ENCODE measurements at places on chromosomes 16 and 17.

DNA sequence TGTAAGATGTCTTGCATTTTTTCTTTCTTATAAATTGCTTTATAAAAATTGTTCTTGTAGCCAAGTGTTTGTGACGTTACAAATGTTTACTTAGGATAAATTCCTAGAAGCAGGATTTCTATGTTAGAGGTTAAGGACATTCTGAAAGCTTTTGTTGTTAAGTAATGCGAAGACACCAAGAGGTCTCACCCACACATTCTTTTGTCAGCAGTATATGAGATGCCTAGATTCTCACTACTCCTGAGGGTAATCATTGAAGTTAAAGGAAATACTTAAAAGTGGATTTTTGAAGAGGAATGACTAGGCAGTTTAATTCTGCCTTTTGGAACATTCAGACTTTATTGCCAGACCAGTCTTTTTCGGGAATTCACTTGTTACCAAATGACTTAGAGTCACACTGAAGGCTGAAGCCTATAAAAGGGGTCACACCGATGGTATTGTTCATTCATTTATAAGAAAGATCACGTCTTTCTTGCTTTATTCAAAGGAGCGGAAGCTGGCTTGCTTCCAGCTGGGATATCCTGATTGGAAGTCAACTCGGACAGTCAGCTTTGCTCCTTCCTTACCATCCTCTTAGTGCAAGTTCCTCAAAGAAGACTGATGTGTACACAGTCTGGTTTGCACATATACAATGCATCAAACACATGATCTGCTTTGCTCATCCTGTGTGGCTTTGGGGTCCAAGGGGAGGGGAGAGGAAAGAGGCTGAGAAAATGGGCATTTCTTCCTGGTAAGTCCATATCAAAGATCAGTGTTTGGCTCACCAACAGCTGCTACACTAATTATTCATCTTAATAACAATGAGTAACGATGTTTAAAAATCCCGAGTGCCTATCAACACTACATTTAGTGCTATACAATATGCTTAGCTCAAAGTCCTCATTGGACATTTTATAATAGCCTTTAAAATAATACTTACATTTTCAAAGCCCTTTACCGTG lies 160.0 kb downstream of the MAP2K6 start:
- no peak for DNase-seq

DNA sequence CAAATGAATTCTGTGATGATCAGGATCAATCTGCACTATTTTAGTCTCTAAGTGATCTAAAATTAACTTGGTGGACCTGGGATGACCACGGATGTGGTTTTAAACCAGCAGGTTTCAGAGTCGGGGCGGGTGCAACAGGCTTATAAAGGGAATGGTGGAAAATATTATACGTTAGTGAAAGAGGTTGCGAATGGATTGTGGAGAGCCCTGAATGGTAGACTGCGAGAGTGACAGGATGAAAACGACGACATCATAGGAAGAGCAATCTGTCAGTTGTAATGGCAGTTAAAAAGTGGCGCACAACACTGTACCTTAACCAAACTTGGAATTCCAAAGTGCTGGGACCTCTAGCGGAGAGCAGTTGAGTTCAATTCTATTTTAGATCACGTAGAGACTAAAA lies 1.2 kb upstream of the CYB5B start:
- DNase-seq = no peak

GRCh38 chr16:342455-343213 lies 9.9 kb downstream of the AXIN1 start:
- no peak for DNase-seq

DNA sequence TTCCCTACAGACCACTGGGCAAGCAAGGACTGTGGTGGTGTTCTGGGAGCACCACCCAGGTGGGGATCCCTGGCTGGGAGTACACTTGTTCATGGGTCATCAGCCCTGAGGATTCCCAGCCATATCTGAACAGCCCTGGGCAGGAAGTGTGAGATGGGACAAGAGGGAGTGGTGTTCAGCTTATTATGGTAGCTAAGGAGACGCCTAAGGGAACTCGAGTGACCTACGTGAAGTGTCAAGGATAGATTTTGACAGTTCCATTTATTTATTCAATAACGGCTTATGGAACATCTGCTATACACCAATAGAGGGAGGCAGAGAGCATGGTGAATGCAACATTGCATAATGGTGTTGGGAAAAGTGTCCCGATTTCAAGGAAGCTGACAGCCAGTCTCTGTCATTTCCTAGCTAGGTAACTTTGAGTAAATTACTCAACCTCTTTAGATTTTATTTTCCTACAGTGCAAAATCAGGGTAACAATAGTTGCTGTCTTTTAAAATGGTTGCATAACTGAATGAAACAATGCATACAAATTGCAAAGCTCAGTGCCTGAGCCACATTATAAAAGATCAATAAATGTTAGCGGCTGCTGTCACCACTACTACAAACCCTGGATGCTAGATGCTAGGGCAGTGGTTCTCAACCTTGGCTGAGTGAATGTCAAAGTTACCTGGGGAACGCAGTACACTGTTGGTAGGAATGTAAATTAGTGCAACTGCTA lies 534.1 kb downstream of the GRIN2A start:
- no peak for DNase-seq

DNA sequence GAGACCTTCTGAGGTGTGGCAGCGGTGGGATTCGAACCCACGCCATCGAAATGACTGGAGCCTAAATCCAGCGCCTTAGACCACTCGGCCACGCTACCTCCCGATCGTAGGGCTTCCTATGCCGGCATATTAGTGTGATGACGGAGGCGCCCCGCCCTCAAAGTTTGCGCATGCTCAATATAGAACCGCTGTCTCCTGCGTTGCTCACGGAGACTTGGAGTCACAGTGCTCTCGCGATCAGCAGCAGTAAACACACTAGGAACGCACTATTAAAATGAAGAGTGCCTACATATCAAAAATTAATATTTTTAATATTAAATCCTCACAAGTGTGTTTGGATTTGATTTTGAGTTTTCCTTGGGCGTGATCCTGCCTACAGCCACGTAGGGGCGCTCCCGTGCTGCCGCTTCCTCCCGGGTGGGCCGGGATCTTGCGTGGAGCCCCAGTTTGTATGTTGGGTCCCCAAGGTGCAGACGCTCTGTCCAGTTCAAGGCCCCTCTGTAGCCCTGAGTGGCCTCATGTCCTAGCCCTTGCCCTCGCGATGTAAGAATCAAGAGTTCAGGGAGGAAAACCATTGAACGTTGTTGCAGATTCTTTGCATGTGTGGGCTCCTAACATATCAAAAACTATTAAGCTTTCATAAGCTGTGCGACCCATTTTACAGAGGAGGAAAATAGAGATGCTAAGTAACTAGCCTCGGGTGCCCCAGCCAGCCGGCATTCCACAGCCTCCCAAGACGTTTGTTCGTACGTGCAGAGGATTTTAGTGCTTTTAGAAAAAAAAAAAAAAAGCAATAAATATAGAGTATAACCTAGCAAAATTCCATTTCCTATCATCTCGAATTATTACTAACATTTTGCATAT lies 10.2 kb upstream of the EEF2K start:
- DNase-seq = peak; percentile 94

DNA sequence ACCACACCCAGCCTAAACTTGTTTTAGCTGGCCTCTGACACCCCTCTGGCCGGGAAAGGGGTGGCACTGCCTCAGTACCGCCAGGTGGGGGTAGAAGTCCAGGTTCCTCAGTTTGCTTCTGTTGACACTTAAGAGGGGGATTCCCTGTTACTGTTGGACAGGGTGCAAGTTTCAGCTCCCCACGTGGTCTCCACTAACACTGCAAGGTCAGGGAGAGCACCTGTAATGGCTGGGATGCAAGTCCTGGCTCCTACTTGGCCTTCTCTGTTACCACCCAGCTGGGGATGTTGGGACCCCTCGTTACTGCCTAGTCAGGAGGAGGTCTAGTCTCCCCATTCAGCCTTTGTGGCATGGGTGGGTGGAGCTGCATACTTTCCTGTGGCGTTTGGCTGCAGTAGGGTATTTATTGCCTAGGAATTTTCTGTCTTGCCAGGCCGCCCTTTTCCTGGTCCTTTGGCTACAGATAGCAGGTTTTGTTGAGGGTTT lies 10.6 kb upstream of the MFAP4 start:
- no peak for DNase-seq

DNA sequence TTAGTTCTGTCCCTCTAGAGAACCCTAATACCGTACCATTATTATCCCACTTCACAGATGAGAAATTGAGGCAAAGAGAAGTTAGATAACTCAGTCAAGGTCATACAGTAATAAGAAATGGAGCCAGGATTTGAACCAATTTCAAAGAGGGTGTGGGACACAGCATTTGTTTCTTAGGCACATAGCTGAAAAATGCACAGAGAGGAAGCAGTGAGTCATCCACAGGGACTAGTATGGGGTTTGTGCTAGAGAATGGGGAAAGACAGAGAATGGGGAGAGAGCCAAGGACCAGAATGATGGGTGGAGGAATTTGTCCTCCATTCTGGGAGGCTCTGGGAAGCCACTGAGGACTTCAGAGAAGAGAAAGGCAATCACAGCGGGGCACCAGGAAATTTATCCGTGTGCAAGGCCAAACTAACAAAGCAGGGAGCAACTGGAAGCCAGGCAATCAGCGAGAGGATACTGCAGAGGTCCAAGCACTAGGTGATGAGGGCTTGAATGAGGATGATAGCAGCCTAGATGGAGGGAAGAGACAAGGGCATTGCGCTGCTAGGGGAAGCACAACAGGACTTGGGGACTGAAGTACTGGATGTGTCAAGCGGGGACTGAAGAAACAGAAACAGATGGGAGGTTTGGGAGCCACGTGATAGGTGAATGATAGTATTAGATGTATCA lies 78.1 kb upstream of the ZFHX3 start:
- DNase-seq = no peak

- no peak for DNase-seq
Measured at GRCh38 chr16:12020009-12020408, 43.5 kb downstream of the SNX29 start.

DNA sequence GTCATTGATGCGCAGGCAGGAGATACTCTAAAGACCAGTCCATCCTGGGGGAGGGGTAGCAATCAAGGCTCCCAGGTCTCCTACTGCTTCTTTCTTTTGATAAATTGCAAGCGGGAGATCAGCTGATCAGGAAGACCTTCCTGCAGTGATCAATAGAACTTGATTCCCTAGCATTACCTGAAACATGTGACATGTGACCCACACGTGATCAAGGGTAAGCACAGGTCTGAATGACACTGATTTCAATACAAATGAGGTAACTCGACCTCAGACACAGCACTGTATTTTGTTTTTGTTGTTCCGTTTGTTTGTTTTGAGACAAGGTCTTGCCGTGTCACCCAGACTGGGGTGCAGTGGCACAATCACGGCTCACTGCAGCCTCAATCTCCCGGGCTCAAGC lies 39.6 kb upstream of the MLYCD start:
- no peak for DNase-seq

DNA sequence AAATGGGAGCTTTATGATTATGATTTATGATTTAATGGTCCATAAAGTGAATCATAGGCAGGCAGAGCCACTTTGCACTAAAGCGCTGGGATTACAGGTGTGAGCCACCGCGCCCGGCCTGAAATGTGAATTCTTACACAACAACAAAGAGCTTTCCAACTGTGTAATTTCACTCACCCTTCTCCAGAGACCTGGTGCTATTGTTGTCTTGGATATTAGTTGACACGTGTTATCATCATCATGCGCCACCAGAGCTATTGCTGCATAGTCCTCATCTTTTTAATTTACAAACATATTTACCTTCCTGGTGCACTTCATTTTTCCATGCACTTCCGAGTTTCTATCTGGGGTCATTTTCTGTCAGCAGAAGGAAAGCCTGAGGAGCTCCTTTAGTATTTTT lies 4.8 kb upstream of the UTS2R start:
- no peak for DNase-seq

DNA sequence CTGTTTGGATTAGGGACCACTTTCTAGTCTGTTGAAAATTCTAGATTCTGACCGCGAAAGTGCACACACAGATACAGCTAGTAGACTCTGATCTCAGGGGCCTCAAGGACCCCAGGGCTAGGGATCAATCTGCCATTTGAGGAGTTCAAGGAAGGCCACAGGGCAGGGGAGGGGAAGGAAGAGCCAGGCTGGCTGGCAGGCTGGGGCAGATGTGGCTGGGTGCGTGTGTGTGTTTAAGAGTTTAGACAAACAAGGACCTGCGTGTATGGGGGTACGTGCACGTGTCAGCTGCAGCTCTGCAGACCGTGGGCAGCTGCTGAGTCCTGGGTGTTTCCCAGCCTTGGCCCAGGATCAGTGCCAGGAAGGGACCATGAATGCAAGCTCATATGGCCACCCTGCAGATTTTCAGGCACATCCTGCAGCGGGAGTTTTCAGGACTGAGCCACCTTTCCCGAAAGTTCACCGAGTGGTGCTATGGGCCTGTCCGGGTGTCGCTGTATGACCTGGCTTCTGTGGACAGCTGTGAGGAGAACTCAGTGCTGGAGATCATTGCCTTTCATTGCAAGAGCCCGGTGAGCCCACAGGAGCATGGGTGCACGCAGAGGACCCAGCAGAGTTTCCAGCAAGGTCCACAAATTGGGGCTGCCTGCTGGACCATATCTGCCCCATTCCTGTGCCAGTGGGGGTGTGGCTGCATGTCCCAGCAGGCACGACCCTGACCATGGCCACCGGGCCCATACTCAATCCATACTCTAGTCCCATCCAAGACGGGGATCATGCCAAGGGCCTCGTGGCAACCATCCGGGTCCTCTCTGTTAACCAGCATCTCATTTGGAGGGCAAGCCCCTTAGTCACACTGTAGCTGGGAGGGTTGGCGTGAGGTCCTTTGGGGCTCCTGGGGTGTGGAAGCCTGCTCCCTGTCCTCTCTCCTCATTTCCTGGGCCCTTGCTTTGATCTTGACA lies 10.6 kb downstream of the TRPV2 start:
- no peak for DNase-seq

GRCh38 chr17:5418858-5419355 lies 555 bp downstream of the NUP88 start:
- DNase-seq = peak; percentile 51

DNA sequence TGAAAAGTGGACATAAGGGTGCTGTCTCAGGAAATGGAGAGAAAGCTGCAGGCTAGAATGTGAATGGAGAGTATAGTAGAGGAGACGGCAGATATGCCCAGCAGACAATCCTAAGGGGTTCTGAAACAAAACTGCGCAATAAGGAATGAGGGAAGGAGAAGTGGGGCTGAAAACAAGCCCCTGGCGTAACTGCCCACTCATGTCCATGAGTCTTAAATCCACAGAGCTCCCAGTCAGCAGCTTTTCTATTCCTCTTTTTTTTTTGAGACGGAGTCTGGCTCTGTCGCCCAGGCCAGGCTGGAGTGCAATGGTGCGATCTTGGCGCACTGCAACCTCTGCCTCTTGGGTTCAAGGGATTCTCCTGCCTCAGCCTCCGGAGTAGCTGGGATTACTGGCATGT lies 5.9 kb downstream of the STRADA start:
- no peak for DNase-seq

- DNase-seq = no peak
Measured at GRCh38 chr16:51051671-51052070, 99.4 kb downstream of the SALL1 start.

DNA sequence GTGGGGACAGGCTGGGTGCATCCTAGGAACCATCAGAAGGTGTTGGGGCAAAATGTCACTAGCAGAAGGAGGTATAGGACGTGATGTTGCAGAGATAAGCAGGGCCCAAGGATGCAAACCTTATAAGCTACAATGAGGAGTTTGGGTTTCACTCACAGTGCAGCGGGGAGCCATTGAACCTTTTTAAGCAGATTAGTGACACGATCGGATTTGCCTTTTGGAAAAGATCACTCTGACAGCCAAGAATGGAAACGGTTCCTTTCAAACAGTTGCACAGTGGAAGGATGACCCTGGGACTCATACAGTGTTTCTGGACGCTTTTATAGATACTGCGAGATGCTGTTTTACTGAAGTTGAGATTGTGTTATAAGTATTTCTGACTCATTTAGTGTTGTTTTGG lies 131.8 kb upstream of the CACNG3 start:
- DNase-seq = no peak

Measured in stimulated activated CD4-positive, alpha-beta T cell treated with anti-CD3 and anti-CD28 coated beads, Interleukin-12 subunit alpha, Interleukin-12 subunit beta, amount 100 ng/mL, for 24 hours (primary cell).